ENCODE measurements at places on chromosomes 12 and 14.

DNA sequence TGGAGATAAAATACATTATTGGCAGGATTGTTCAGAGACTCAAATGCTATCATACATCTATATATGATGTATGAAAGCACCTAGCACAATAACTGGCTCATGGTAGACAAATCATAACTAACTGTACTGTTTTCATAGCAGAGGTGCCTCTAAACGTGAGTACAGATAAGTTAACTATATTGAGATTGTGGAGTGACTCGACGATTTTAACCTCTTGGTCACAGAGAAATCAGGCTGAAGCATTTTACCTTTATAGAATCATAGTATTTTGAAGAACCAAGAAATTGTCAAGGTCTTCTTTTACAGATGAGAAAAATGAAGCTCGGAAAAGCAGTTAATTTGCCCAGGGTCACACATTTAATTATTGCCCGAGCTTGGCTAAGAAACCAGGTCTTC lies 666 bp upstream of the DERA start:
- DNase-seq: no peak

DNA sequence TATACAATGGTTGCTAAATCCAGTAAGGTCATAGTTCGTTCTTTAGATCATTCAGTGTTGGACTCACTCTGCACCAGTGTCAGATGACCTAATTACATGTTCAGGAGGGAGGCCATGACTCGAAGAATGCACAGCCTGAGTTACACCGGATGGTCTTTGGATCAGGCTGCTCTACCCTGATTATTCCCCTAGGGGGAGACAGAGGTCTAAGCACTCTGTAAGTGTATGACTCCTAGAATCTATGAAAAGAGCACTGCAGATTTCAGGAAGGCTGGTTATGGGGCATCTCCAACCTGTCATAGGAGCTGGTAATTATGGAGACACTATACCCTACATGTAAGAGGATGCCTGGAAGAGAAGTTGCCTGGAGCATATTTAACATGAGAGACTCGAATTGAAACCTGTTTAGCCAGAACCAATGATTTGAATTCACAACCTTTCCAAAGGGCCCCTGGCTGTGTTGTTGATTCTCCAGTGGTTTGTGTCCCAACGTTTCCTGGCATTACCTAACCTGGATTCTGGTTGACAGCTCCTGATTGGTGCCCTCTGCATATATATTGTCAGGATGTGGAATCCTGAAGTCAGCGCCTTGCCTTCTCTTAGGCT lies at the start of gene MUCL1:
Gene MUCL1, plus strand, starts transcription at position 584 of the 606 bp plus-strand sequence. CDS start 67 bp downstream, outside the sequence.
- DNase-seq: no peak

GRCh38 chr12:106428384-106428783 lies 70.8 kb downstream of the POLR3B start:
- no peak for DNase-seq

GRCh38 chr14:104821971-104822608 lies 21.2 kb downstream of the ZBTB42 start:
- DNase-seq: no peak

DNA sequence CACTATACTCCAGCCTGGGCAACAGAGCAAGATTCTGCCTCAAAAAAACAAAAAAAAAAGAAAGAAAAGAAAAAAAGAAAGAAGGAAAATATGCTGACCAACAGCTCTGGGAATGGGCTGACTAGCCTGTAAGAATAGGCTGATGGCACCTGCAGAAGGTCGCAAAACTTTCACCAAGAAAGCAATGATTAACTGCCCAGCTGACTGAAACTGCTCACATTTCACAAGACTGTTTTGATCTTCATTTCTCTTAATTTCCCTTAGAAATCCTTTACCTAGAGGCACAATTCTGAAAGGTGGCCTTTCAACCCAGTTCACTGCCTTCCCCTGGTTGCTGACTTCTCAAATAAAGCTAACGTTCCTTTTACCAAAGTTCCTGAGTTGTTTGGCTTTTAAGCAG lies 12.4 kb downstream of the BEST3 start:
- no peak for DNase-seq

DNA sequence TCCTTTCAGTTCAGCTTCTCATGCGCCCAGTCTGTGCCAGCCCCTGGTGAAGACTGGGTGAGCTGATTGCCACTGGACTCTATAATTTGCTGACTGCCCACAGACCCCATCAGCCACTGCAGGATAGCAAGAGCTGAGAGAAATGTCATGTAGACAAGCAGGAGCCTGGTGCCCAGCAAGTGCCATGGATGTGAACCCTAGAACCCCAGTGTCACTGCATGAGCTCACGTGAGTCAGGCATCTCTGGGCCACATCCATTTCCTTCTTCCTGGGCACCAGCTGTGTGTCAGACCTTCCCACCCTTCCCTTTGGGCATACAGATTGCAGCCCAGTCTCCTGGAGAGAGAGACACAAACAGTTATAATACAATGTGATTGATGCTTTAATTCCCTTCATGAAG lies 73.8 kb downstream of the NTF3 start:
- DNase-seq: no peak

DNA sequence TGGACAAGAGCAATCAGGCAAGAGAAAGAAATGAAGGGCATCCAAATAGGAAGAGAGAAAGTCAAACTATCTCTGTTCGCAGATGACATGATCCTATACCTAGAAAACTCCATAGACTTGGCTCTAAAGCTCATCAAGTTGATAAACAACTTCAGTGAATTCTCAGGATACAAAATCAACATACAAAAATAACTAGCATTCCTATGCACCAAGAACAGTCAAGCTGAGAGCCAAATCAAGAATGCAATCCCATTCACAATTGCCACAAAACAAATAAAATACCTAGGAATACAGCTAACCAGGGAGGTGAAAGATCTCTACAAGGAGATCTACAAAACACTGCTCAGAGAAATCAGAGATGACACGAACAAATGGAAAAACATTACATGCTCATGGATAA lies 417.5 kb upstream of the ATP2B1 start:
- no peak for DNase-seq

GRCh38 chr14:21103411-21103709 lies 2.5 kb downstream of the TMEM253 start:
- no peak for DNase-seq

DNA sequence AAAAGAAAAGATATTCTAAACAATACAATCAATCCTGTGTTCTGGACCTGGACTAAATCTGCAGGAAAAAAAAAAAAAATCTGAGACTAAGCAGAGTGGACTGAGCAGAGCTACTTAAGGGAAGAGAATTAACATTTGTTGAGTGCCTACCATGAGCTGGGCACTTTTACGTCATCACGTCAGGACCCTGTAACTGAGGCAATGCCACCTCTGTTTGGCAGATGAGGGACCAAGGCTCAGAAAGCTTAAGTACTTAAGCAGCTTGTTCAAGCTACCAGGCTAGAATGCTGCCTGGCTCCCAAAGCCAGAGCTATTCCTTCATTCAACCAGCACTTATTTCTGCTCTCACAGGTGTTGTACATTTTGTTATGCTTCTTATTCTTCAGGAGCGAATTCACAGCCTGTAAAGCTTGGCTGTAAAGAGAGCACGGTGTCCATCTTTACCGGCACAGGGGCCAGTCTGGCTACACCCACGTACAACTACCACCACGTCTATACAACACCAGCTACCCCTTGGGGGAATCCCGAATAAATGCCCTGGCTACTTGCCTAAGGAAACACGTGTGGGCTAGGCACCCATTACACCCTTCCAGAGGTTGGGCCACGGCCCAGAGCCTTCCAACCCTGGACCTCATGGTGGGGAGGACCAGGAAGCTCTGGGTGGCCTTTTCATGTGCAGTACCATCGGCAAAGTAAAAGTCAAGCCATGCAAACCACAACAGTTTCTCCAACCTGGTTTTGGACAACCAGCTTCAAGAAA lies 27.0 kb downstream of the TMCC3 start:
- no peak for DNase-seq

DNA sequence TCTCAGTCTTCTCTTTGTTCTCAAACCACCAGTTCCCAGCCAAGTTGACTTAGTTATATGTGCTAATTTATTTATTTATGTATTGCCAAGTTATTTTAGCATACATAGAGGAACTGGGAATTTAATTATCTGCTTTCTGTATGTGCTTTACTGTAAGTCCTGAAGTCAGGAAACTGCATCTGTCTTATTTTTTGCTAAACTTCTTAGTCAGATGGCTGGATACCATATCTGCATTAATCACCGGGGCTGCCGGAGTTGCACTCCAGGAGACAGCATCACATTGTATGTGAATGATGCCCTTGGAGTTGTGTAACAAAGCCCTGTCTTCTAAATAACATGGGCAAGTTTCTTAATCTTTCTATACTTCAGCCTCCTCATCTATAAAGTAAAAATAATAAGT lies 96.2 kb downstream of the MON2 start:
- no peak for DNase-seq

DNA sequence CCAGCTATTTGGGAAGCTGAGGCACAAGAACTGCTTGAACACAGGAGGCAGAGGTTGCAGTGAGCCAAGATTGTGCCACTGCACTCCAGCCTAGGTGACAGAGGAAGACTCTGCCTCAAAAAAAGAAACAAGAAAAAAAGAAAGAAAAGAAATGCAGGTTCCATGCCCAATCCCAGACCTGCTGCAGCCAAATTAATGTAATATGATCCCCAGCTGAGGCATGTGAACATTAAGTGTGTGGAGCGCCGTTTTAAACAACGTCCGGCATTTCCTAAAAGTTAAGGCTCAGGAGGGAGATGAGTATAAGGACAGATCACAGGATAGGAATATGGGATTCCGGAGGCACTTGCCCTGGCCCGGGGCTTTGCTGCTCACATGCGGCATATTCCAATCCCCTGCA lies 162.9 kb downstream of the KSR2 start:
- no peak for DNase-seq

DNA sequence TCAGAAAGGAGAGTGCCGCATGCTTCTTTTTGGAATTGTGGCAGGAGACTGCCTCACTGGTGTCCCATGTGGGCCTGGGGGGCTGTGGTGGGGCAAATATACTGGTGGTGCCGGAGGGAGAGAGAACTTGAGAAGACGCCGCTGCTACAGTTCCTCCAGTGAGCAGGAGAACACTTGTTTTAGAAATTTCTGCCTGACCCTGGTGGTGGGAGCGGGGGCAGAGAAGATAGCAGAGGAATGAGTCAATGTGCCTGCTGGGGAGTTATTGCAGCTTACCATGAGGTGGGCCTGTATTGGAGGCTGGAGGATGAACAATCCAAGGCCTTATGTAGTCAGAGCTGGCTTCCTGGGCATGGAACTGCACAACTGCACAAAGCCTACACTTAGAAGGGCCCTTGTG lies 211.8 kb downstream of the SNAPC1 start:
- DNase-seq: no peak

- DNase-seq: no peak
These were observed 1683.8 kb upstream of the SEL1L start for GRCh38 chr14:83217492-83217891.

DNA sequence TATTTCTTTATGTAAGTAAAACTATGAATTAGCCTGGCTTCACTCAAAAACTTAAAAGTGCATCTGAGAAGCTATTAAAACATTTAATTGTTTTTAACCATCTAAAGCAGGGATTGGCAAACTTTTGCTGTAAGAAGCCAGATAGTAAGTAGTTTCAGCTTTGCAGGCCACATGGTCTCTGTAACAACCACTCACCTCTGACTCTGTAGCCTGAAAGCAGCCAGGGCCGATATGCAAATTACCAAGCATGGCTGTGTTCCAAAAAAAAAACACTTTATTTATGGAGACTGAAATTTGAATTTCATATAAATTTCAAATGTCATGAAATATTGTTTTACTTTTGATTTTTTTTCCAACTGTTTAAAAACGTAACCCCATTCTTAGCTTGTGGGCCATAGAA lies 95.3 kb downstream of the CIT start:
- DNase-seq: no peak

GRCh38 chr12:47591361-47591791 lies 114.5 kb downstream of the RPAP3 start:
- DNase-seq: no peak

GRCh38 chr12:29534935-29535334 lies 37.4 kb upstream of the OVCH1 start:
- DNase-seq: no peak

GRCh38 chr12:104669089-104669721 lies 212.5 kb downstream of the CHST11 start:
- no peak for DNase-seq

GRCh38 chr14:28102814-28103213 lies 663.8 kb upstream of the FOXG1 start:
- DNase-seq: no peak

- no peak for DNase-seq
These were observed 92.9 kb downstream of the FAR2 start for GRCh38 chr12:29241821-29242591.

- no peak for DNase-seq
These were observed 314.3 kb downstream of the RAD51B start for GRCh38 chr14:68133856-68134255.

GRCh38 chr14:67515386-67516079 lies 17.6 kb upstream of the PLEKHH1 start:
- DNase-seq: peak; percentile 48

- no peak for DNase-seq
These were observed 210.4 kb upstream of the FAR2 start for GRCh38 chr12:28938581-28939235.

- DNase-seq: no peak
These were observed 164.9 kb downstream of the DYRK2 start for GRCh38 chr12:67813456-67813904.

DNA sequence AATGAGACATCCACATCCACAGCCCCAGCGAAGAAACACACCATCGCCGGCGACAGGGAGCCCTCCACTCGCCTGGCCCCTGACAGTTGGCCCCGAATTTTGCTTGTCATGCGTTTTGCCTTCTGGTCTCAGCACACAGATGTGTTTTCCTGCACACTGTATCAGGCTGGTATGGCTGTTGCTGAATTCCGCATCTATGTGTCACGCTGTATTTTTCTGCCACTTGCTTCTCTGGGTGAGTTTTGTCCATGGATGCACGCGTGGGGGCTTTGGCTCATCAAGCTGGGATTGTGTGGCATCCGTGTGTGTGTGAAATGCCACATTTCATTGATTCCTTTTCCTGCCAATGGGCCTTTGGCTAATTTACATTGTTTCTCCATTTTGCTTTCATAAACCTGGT lies 26.5 kb downstream of the ARL6IP4 start:
- no peak for DNase-seq

GRCh38 chr12:21774358-21775132 lies at the start of gene KCNJ8:
TSS of gene KCNJ8 (minus strand) at chr12:21774706. CDS start at chr12:21773616, 1,090 bp downstream.
- no peak for DNase-seq

DNA sequence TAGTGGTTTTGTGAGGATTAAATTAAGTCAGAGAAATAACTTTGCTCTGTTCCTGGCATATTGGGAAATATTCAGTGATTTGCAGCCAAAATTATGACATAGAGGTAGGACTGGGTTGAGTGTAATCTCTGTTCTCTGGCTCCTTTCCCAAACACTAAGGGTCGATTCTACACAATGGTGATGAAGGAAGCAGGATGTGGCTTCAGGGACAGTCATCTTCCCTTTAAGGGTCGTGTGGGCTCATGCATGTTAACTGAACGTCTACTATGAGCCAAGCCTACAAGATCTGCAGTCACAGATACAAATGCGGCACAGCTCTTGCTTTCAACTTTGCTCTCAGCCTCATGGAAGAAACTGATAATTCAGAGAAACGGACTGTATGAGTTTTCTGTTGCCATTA lies 381.6 kb downstream of the VRK1 start:
- DNase-seq: no peak

Data from activated B cell treated with CpG ODN at 0.5 μM for 24 hours (primary cell).